ENCODE measurements at places on chromosomes 5 and 9. TPM values are rescaled to one million over a fixed set of nuclear protein-coding genes. Genes with fewer than 3 reads are reported as not detected.
A peak's percentile ranks its signal among the peaks of the same experiment; 100 is the strongest.

DNA sequence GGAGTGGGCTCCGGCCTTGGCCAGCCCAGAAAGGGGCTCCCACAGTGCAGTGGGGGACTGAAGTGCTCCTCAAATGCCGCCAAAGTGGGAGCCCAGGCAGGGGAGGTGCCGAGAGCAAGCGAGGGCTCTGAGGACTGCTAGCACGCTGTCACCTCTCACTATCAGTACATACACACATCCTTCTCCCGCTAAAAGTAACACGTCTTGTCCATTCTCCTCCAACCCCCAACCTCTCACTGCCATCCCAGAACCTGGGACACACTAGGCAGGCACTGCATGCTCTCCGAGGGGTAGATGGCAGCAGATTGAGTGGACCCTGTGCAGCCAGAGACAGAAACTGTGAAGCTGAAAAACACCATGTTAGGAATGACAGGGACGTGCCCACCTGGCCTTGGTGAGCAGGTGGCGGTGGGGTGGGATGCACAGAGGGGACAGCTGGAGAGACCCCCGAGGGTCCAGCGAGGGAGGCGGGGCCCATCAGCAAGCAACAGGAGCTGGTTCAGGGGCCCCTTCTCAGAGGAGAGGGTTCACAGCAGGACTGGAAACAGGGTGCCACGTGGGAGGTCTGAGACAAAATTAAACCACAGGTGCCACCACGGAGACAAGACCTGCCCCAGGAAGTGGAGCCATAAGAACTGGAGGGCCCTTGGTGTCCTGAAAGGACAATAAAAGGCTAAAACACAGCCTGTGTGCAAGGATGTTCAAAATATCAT is 16.9 kb downstream of the SEMA4D start:
- H3K4me1 ChIP-seq = no peaks in the 10 kb centered on the region
- no peak overlapping the region for H3K4me3 ChIP-seq
- H3K27me3 ChIP-seq = peaks cover 2% of the 10 kb centered on the region

- H3K27ac ChIP-seq = no peak overlapping the region
- peak; percentile 83 for DNase-seq
- peaks cover 21% of the 10 kb centered on the region for H3K4me1 ChIP-seq
- no peak overlapping the region for H3K4me3 ChIP-seq
Measured at GRCh38 chr5:145775893-145776444, 59.2 kb downstream of the PRELID2 start.

DNA sequence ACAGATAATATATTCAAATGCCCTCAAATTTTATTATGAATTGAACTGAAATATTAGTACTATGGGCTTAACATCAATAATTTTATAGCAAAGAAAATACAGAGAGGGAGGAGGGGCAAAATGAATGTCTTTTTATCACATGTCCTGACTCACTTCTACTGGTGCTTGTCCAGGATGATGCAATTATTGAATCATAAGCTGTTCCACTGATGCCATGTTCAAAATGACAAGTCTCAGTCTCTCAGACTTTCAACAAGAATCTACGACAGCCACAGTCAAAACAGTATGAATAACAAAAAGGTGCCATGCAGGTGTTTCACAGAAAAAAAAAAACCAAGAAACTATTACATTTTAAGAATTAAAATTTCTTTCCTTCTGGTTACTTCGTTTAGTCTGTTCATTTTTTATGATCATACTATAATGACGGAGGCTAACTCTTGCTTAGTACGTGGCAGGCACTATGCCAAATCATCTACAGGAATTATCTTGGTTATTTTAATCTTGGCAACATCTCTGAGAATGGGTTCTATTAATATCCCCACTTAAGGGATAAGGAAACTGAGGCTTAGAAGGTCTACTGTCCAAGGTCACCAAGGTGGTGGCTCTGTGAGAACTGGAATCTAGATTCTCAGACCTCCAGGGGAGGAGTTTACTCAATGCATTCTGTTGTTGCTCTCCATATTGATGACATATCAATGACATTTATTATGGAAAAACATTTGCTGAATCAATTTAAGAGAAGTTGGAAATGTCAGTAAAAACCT is 61.5 kb downstream of the NR3C1 start:
- no peak for DNase-seq
- no peaks in the 10 kb centered on the region for H3K36me3 ChIP-seq
- no peak overlapping the region for H3K27ac ChIP-seq
- H3K4me3 ChIP-seq = no peak overlapping the region

- H3K4me1 ChIP-seq = no peaks in the 10 kb centered on the region
- no peak overlapping the region for H3K27ac ChIP-seq
- H3K4me3 ChIP-seq = no peak overlapping the region
Measured at GRCh38 chr5:88867638-88868037, 15.3 kb downstream of the MEF2C start.

DNA sequence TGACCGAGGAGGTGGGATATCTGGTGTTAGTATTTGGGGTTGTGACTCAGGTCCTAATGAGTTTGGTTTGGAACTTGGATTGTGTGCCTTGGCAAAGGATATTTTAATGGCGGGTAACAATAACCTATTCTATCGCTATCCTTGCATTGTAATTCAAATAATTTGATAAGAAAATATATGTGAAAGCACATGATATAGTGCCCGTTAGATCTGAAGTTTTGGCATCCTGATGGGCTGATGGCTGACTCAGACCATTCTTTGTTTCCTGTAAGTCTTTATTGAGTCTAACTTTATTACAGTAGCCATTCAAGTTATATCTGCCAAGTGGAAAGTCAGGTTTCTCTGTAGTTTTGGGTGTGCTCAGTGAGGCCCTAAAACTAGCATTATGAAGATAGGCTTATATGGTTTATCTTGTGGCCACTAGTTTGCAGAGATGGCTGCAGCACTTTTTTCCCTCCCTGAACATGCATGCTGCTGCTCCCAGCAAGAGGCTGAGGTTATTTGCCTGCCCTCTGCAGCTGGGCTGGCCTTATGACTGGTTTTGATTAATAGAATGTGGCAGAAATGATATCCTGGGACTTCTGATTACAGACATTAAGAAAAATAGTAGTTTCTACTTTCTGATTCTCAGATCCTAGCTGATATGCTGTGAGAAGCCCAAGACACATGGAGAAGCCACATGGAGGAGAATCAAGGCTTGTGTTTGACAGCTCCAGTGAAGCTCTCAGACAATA is 46.6 kb downstream of the CFAP95 start:
- H3K36me3 ChIP-seq = no peaks in the 10 kb centered on the region
- no peaks in the 10 kb centered on the region for H3K4me1 ChIP-seq
- H3K27ac ChIP-seq = no peak overlapping the region
- DNase-seq = no peak

DNA sequence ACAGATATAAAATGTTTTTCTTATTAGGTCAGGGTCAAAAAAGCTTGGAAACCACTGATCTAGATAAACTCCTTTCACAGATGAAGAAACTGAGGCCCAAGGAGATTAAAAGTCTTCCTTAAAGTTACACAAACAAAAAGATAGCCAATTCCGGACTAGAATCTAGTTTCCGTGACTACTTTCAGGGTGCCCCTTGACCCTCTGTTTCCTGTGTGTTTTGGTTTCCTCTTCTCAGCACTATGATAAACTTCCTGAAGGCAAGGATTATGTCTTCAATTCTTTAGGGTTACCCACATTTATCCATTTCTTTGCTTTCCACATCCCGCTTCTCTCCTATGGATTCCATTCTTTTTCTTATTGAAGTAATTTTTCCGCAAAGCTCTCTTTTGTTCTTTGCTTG is 83.1 kb downstream of the ADAMTS12 start:
- peaks cover 9% of the 10 kb centered on the region for H3K4me1 ChIP-seq
- H3K4me3 ChIP-seq = no peak overlapping the region
- no peak for DNase-seq
- no peaks in the 10 kb centered on the region for H3K27me3 ChIP-seq
- H3K27ac ChIP-seq = no peak overlapping the region

GRCh38 chr9:32442433-32442832 is 58.0 kb downstream of the ACO1 start:
- DNase-seq = no peak
- no peak overlapping the region for H3K4me3 ChIP-seq
- no peak overlapping the region for H3K27ac ChIP-seq
- no peaks in the 10 kb centered on the region for H3K27me3 ChIP-seq
- H3K36me3 ChIP-seq = peaks cover 43% of the 10 kb centered on the region

- no peaks in the 10 kb centered on the region for H3K36me3 ChIP-seq
- peaks cover 10% of the 10 kb centered on the region for H3K4me1 ChIP-seq
- H3K4me3 ChIP-seq = no peak overlapping the region
- no peak overlapping the region for H3K27ac ChIP-seq
- H3K27me3 ChIP-seq = no peaks in the 10 kb centered on the region
- no peak for DNase-seq
Measured at GRCh38 chr9:127540664-127541041, 71.4 kb upstream of the STXBP1 start.

- H3K27ac ChIP-seq = peak overlapping the region; percentile 42
- H3K36me3 ChIP-seq = no peaks in the 10 kb centered on the region
- H3K27me3 ChIP-seq = no peaks in the 10 kb centered on the region
- peak; percentile 60 for DNase-seq
Measured at GRCh38 chr9:15357050-15357653, 50.1 kb upstream of the TTC39B start.

- no peaks in the 10 kb centered on the region for H3K4me1 ChIP-seq
- no peak overlapping the region for H3K27ac ChIP-seq
- no peak overlapping the region for H3K4me3 ChIP-seq
- H3K36me3 ChIP-seq = peaks cover 11% of the 10 kb centered on the region
Measured at GRCh38 chr5:149497357-149497756, 53.9 kb downstream of the CSNK1A1 start.

GRCh38 chr5:172199446-172199845 is 5.5 kb downstream of the EFCAB9 start:
- DNase-seq = no peak
- no peaks in the 10 kb centered on the region for H3K36me3 ChIP-seq
- H3K4me1 ChIP-seq = peaks cover 2% of the 10 kb centered on the region
- no peak overlapping the region for H3K27ac ChIP-seq

DNA sequence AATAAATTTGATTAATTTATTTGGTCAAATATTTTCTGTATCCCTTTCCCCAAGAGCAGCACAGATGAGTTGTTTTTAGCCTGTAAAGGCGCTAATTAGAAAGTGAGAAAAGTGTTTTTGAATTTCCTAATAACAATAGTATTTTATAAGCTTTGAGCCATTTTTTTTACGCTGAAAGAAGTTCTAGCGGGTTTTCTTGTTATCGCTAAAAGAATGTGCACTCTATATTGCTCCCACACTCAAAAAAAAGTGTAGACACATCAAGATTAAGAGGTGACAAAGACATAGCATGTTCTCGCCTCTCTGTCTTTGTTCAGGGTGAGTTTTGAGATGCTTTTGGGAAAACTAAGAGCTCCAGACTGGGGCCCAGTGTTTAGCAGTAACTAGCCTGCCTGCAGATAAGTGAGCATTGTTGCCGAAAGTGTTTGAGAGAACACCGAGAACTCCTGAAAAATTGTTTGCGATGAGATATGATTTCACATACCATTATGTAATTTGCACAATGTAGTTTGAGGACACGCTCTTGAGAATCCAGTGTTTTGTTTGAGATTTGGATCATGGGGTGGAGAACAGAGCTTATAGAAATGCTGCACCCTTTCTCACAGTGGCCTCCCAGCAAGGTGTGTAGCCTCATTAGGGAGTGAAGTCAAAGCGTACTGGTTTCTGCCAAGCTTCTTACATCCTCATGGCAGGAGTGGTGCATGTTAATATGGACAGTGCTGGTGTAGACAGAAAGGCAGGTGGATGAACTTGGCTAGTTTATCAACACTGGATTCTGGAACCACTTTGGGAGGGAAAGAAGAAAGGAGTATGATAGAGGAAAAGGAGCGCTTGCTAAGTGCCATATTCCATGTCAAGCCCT is 1.5 kb downstream of the F2R start:
- H3K27ac ChIP-seq = no peak overlapping the region
- peaks cover 27% of the 10 kb centered on the region for H3K4me1 ChIP-seq
- no peak overlapping the region for H3K4me3 ChIP-seq
- no peak for DNase-seq
- no peaks in the 10 kb centered on the region for H3K36me3 ChIP-seq

DNA sequence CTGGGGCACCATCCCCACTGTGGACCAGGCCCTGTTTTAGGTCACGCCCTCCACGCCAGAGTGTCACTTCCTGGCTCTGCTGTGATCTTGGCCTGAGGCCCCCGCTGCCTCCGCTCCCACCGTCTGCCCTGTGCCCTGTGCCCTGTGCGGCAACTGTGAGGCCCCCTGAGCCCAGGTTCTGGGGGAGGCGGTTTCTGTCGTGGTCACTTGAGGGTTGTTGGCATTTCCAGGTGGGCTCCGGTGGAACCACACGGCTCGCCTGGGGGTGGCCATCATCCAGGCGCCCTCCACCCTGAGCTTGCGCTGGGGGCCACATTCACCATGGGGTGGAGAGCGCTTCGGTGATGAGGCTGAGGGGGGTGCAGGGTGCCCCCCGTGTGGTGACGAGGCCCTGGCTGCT is 6.6 kb downstream of the DPP7 start:
- H3K36me3 ChIP-seq = peaks cover 20% of the 10 kb centered on the region
- DNase-seq = no peak
- no peaks in the 10 kb centered on the region for H3K27me3 ChIP-seq
- H3K4me1 ChIP-seq = peaks cover 33% of the 10 kb centered on the region

DNA sequence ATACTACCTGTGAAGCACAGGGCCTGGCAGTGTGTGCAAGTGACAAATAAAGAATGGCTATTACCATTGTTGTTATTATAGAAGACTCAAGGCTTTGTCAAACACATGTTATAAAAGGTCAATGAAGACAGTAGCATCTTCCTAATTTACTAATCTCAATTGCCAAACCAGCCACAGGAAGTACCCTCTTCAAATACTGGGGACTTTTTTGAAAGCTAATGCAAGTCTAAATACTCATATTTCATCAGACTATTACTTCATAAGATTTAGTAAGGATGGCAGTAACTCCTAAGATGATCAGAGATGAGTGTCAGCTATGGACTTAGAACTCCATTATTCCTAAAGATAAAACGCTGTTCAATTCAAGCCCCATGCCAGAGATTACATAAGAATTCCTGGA is 43.0 kb downstream of the GNAQ start:
- H3K36me3 ChIP-seq = no peaks in the 10 kb centered on the region
- H3K4me1 ChIP-seq = peaks cover 37% of the 10 kb centered on the region
- DNase-seq = no peak
- H3K27ac ChIP-seq = no peak overlapping the region

DNA sequence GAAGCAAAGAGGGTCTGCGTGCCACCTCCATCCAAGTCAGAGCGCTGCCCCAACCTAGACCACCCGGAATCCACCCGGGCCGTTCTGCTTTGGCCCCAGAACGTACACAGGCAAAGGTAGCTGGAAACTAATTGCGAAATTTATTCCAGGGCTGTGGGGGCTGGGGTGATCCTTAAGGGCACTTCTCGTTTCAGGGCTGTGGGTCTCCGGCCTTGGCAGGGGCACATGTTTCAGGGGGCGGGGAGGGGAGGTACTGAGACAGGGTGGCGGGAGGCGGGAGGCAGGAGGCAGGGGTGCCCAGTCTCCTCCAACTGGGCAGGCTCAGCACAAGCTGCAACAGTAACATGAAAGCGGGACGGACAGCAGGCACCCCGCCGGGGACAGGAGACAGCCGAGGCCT is 26.1 kb downstream of the NR5A1 start:
- DNase-seq = no peak
- no peaks in the 10 kb centered on the region for H3K36me3 ChIP-seq
- peaks cover 20% of the 10 kb centered on the region for H3K4me1 ChIP-seq
- H3K4me3 ChIP-seq = no peak overlapping the region
- no peak overlapping the region for H3K27ac ChIP-seq
- H3K27me3 ChIP-seq = peaks cover 26% of the 10 kb centered on the region

GRCh38 chr9:89137542-89138462 is 40.8 kb downstream of the SHC3 start:
- H3K27ac ChIP-seq = no peak overlapping the region
- H3K4me1 ChIP-seq = no peaks in the 10 kb centered on the region
- H3K4me3 ChIP-seq = no peak overlapping the region
- no peaks in the 10 kb centered on the region for H3K27me3 ChIP-seq
- H3K36me3 ChIP-seq = no peaks in the 10 kb centered on the region
- DNase-seq = no peak

The SPATA24 gene
- total RNA-seq = 13.0 TPM

The PCDHAC1 gene
- total RNA-seq = not detected

The PCDHGA8 gene
- 0.08 TPM for total RNA-seq

The CTXN3 gene
- total RNA-seq = not detected

The SLIT3 gene
- total RNA-seq = not detected

The C1QTNF2 gene
- total RNA-seq = not detected
